Head of caudate nucleus (tissue), 42 donors: ENCODE measurements at places on chromosomes 1 and 21.
A peak's percentile ranks its signal among the peaks of the same experiment; 100 is the strongest.

GRCh38 chr1:27102707-27103468, 52.0 kb downstream of the SLC9A1 start:
- peak; percentile 82 for DNase-seq

DNA sequence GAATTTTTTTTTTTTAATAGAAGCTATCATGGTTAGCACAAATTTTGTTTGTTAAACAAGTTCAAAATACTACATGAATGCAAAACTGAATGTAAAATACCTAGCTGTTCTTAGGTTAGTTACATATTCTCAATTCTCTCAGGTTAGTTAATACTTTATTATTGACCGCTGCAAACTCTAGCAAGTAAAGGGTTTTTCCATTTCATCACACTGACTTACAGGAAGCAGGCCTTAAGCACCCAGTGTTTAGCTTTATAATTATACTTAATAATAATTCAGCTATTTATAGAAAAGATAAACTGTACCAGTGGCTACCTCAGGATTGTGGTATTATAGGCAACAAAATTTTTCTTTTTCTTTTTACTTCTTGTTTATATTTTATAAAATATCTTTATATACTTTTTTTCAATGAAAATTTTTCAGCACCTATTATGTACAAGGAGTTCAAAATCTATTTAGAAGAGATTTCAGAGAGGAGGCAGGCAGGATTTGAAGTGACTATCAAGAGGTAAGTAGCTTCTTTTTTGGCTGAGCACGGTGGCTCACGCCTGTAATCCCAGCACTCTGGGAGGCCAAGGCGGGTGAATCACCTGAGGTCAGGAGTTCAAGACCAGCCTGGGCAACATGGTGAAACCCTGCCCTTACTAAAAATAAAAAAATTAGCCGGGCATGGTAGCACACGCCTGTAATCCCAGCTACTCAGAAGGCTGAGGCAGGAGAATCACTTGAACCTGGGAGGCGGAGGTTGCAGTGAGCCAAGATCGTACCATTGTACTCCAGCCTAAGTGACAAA, 17.9 kb downstream of the PLPP3 start:
- no peak for DNase-seq

GRCh38 chr21:28827422-28827821, 165.3 kb downstream of the LTN1 start:
- DNase-seq, result no peak

- DNase-seq, result no peak
These were observed 42.6 kb downstream of the SLC44A3 start for GRCh38 chr1:94862718-94863117.

- no peak for DNase-seq
These were observed 63.9 kb downstream of the MAP3K7CL start for GRCh38 chr21:29194342-29194741.

- DNase-seq, result no peak
These were observed 48.9 kb upstream of the CAPZB start for GRCh38 chr1:19534281-19534680.

GRCh38 chr1:96164053-96164452, 557.5 kb upstream of the PTBP2 start:
- DNase-seq, result no peak

- DNase-seq, result no peak
These were observed 127.2 kb downstream of the CSMD2 start for GRCh38 chr1:34037856-34038255.

GRCh38 chr1:101509370-101509769, 272.6 kb downstream of the S1PR1 start:
- DNase-seq, result no peak

DNA sequence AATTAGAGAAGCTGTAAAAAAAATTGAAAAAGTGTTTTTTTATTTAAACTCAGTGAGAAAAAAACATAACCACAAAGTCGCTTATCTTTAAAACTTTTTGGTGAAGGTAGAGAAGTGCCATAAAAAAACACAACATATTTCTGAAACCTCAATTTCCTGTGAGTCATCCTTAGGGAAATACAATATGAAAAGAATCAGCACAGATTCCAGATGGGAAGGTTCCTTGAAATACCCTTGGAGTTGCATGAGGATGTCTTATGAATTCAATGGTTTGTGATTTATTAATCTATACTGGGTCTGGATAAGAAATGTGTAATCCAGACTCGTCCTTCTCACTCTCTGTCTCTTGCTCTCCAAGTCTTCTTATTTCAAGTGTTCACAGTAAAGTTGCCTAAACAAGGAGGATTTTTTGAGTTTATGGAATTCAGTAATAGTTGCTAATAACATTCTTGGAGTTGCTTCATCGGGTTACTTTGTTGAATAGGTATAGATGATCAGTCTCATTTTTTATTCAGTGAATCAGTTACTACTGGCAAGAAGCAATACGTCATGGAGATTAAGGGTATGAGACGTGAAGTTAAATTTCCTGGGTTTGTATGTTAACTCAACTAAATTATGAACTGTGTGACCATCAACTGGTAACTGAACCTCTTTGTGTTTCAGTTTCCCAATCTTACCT, 191.4 kb downstream of the KCNK2 start:
- no peak for DNase-seq

GRCh38 chr1:97297611-97298010, 576.0 kb downstream of the PTBP2 start:
- no peak for DNase-seq

- DNase-seq, result no peak
These were observed 3.1 kb downstream of the IGSF3 start for GRCh38 chr1:116664366-116664977.
